DMS53 (cell line): ENCODE measurements at places on chromosomes 3 and 15.

GRCh38 chr15:39130556-39131379, 450.1 kb upstream of the THBS1 start:
- DNase-seq, result peak; percentile 37

DNA sequence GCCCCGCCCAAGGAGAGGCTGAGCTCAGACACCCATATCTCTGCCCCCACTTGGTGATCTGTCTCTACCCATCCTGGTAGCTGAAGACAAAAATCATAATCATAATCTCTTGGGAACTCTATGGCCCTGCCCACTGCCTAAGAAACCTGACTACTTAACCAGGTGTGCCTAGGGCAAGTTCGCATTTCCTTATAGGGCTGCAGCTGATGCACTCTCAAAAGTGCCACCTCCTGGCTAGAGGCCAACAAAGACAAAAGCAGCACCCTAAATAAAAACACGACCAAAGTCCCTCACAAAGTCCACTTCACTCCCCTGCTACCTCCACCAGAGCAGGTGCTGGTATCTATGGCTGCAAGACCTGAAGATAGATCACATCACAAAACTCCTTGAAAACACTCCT, 250.4 kb upstream of the SLITRK3 start:
- DNase-seq, result peak; percentile 32

DNA sequence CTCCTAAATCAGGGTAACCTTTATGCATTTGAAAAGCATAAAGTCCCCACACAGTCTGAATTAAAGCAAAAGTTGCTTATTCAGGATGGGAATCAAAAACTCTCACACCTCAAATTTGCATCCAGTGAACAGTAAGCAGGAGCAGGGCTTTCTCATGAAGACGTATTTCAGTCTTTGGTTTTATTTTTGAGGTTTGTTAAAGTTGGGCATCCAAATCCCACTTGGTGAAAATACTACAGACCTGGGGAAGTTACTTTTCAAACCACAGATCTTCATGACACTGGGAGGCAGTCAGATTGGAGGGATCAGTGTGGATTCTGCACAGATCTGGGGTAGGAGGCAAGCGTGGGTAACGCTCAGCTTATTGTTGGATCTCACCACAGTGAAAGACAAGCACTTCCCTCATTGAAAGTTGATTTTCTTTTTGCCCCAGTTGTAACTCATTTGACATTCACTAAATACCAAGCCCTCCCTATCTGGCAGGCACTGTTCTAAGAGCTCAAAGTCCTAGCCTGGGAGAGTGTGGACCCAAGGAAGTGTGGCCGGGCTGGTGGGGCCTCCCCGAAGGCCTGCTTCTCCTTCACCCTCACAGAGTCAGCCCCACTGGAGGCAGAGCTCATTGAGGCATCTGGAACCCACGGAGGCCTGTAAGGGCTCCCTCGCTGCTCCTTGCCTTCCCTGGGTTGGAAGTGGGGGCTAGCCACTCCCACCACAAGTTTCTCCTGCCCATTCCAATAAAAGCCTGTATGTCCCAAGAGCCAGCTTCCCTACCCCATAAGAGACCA, 783 bp upstream of the ISG20 start:
- DNase-seq, result no peak

DNA sequence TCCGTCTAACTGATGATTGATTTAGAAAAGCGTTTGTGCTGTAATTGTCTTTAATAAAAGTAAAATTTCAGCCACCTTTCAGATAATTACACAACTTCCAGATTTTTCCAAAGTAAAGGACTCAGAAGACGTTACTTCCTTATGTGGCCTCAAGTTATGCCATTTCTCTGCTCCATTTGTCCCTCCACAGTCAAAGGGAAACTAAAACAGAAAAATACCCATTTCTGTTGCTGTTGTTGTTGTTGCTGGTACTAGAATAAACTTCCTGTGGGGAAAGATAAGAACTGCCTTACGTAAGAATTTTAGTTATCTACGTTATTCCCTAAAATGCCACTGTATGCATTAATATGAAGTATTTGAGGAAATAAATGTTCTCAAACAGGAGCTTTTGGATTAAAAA, 153.9 kb downstream of the P3H2 start:
- DNase-seq, result no peak

GRCh38 chr3:98182196-98182595, 15.7 kb downstream of the OR5H15 start:
- DNase-seq, result no peak

- DNase-seq, result no peak
Measured at GRCh38 chr15:50414624-50415023, 9.6 kb upstream of the USP8 start.

- DNase-seq, result peak; percentile 38
Measured at GRCh38 chr3:132265028-132265427, 52.2 kb upstream of the ACP3 start.

DNA sequence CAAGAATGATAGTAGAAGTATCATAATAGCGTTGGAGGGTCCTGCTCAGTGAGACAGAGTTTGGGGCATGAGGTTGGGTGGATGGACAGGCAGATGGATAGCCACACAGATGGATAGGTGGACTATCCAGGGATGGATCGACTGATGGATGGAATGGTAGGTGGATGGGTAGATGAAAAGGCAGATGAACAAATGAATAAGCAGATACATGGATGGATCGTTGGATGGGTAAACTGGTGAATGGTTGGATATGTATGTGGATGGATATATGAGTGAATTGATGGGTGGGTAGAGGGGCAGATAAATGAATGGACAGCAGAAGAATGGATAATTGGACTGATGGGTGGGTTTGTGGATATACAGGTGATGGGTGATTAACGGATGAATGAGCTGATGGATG, 9.5 kb downstream of the CPNE9 start:
- no peak for DNase-seq

GRCh38 chr3:10465161-10465560, 40.2 kb downstream of the ATP2B2 start:
- DNase-seq, result no peak

DNA sequence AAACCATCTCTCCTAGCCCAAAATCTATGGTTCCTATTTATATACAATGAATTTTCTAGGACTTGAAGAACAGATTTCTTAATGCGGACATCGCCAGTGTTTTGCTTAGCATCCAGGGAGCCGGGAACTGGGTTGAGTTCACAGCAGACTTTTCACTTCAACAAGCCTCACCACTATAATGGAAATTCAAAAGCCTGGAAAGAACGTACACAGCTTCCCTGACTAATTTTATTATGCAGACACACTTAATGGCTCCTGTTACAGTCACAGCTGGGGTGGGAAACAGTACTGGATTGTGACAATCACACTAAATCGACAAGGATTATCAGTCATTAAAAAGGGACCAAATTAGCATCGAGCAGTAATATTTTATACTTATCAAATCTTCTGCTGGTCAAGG, 129.2 kb upstream of the BNIP2 start:
- DNase-seq, result no peak

DNA sequence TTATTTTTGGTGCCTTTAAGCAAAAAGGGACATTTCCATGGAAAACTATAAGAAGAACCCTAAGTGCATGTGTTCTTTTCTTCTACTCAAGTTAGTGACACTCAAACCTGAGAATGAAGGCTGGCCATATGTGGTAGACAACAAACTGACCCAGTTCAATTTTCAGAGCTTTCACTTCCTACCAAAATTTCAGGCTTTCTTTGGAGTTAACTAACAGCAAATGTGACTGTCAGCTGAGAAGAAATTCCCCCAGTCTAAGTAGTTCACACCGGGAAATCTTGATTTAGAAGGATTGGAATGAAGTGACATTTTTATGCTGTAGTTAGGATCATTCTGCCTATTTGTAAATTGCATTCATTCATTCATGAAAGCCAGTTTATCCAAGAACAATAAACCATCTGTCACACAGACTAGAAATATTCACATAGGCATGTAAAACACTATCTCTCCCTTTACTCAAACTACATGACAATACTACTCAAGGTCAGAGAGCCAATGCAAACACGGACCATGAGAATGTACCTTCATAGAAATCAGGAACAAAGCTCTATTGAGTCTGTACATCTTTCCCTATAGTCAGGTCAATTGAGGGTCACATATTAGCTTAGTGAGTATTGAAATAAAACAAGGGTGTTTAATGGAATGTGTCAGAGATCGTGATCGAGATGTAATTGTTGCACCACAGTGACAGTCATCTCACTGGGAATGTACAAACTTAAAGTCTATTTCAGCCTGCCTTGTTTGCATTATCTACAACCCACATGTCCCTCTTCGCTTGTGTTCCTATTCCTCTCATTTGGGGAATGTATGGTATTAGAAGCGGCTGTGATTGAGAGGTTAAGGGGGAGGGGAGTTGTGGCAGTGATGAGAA, 113.8 kb upstream of the TGFBR2 start:
- DNase-seq, result no peak

DNA sequence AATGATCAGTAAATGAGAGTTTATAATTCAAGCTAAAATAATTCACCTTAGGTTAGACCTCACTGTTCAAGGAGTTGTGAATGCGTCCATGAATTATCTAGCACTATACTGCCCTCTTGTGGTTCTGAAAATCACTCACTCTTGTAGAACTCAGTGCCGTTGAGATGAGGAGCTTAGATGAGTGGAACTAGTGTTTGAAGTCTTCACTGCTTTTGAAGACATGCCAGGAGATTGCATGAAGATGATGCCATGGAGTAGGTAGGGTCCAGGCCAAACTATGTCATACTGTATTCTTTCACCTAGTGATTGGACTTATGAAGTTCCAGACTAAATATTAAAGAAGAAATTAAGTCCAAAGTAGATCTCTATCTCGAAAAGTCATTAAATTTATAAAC, 28.8 kb downstream of the LYSMD4 start:
- peak; percentile 84 for DNase-seq

DNA sequence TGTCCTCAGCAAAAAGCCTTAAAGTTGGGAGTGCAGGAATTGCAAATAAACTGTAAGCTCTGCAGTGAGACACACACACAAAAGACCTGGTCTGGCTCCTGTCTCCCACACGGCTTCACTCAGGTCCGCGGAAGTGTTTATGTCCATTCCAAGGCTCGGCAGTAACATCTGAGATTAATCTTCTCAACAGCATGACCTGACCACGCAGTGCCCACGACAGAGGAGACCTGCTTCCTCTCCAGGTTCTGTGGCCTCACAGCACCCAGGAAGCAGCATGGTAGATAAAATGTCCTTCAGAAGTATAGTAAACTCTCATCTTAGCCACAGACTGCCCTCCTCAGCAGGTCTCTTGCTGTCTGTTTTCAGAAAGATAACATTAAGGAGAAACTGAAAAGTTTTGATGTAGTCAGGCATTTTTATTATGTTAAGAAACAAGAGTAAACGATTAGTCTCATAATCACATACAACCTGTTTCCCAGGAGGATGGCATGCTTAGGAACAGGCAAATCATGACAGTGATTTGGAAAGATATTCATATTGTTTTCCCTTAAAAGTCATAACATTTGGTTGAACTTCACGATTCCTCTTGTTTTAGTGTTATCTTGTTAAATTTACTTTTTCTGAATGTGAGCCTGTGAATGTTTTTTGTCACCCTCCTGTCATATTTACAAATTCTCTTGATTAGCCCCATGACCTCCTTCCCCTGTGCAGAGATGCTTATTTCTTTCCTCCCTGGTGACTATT, 34.6 kb downstream of the CD200R1L start:
- no peak for DNase-seq

- DNase-seq, result no peak
Measured at GRCh38 chr3:13880811-13881156, 913 bp upstream of the WNT7A start.

DNA sequence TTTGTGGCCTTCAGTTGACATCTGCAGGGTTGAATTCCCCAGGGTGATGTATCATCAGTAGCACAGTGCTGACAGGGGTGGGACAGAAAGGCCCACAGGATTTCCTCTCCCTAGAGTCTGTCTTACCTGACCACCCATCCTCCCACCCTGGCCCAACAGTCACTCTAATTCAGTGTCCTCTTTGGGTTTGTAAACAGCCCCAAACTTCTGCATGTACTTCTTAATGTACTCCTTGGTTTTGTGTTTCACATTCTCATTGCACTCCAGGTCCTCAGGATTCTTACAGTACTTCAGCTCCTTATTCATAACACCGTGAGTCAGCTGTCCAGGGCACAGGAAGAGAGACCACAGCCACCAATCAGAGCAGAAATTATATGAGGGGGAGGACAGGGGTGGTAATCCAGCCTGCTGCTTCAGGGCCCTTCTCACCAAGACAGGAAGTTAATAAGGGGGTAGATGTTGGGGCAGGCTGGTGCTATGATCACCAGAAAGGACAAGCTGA, 37.5 kb downstream of the NBEAL2 start:
- no peak for DNase-seq

- peak; percentile 64 for DNase-seq
Measured at GRCh38 chr15:43514241-43515057, 3.0 kb upstream of the MAP1A start.

- DNase-seq, result no peak
Measured at GRCh38 chr3:73381551-73381950, 243.2 kb downstream of the PDZRN3 start.

DNA sequence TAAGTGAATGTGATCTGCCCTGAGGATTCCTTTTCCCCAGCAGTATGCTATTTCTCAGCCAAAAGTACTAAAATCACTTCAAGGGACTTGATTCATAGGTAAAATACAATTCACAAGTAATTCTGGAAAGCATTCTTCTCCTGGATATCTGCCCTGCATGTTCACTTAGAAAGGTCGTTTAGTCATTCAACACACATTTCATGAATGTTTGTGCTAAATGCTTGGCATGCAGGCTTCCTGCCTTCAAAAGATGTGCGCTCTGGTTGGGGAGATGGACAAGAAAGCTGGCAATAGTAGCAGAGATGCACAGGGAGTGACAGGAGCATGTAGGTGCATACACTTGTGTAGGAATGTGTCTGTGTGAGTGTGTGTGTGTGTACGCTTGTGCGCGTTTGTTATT, 360.7 kb downstream of the PTPRG start:
- no peak for DNase-seq

DNA sequence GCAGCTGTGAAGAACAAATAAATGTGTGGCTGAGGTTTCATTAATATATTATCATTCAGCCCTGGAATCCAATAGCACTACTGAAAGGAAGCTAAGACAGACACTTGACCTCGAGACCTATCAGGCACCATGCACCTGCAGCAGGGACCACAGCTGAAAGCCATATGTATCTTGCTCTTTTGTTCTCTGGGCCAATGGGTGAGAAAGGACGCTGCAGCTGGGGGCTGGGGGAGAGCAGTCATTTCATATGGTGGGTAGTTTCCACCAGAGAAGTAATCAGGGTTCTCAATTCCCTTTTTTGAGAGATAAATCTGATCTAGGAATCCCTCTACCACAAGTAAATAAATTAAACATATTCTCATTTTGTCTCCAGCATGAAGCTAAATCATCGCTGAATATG, 225.6 kb upstream of the STRIT1 start:
- peak; percentile 32 for DNase-seq

- no peak for DNase-seq
Measured at GRCh38 chr15:48609486-48609885, 36.0 kb downstream of the FBN1 start.

GRCh38 chr15:83462026-83462425, 14.9 kb downstream of the SH3GL3 start:
- no peak for DNase-seq

GRCh38 chr3:172354931-172355499, 93.2 kb downstream of the GHSR start:
- DNase-seq, result no peak

DNA sequence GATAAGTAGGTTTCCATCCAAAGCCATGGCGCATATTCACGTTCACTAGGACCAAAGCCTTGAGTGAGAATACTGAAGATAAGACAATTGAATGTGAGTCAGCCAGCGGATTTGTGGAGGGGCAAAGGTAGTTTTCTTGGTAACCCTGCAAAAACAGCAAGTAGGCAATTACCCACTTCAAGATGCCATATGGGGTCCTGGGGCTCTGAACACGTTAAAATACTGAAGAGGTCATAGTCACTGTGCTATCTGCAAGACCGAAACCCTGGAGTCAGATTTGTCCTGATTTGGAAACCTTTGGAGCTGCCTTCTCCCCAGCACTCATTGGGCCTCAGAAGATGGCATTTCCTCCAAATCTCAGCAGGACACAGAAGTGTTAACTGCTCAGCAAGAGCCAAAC, 646.9 kb upstream of the LMCD1 start:
- DNase-seq, result no peak
